ENCODE measurements at places on chromosomes 6 and 20.

- peak; percentile 8 for DNase-seq
These were observed 59.8 kb upstream of the HIVEP1 start for GRCh38 chr6:11952316-11952715.

DNA sequence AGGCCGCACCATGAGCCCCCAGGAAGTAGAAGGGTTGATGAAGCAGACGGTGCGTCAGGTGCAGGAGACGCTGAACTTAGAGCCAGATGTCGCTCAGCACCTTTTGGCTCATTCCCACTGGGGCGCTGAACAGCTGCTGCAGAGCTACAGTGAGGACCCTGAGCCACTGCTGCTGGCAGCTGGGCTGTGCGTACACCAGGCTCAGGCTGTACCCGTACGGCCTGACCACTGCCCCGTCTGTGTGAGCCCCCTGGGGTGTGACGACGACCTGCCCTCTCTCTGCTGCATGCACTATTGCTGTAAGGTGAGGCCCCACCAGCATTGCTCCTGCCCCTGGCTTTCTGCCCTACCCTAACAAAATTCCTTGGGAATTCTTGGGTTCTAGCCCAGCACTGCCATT lies 13.1 kb downstream of the DNPH1 start:
- no peak for DNase-seq

- DNase-seq = peak; percentile 33
These were observed 147.0 kb downstream of the SOX4 start for GRCh38 chr6:21740376-21741124.

DNA sequence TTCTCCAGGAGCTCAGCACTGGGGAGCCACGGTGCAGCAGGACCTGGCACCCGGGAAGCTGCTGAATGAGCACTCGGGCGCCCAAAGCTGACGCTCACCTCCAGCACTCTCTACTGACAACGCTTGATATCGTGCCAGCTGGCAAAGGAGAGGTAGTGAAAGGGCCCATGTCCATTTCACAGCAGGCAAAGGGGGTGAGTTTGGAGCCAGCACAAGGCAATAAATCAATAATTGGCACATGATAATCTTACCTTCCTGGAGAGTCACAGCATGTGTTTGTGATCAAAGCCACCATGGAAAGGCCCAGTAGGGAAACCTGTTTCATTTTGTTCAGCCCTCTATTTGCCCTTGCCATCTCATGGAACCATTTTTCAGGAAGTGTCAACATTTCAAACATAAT lies 23.3 kb upstream of the SMIM26 start:
- DNase-seq = no peak

DNA sequence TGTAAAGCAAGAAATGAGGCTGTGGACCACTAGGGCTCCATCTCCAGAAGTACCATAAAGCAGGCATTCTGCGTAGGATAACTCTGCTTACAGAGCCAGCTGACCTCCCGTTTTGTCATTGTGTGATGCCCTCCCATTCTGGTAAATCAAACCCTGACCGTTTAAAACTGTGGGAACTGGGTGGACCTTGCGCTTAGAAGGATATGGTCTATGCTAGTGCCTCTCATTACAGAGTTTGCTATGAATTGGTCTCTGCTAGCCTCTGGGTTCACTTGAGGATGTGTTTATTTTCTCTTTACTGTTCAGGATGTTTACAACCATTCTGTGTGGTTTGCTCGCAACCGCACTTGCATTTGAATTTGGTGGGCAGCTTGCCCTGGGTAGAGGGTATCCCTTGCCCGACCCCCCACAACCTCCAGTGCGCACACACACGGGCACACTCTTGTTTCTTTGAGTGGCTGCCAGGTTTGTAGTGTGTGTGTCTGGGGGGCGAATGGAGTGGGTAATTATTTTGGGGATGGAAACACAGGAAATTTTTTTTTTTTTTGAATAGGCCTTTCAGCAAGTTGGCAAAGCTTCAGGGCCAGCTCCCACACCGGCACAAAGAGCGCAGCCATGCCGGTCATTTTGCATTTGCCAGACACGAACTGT lies 198.3 kb downstream of the JARID2 start:
- DNase-seq = no peak

DNA sequence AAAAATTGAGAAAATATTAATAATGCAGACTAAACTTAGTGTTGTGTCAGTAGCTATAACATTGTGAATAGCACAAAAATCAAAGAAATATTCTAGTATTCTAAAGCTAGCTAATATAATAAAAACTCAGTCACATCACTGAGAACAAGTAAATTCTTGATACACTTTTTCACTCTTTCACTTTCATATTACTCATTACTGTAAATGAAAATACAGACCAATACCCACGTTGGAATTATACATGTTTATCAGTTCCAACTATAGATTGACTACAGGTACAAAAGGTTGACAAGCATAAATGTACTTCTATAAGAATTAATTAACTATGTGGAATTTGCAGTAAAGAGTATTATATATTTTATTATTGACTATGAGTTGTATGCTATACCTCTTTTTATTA lies 1043.4 kb upstream of the FLRT3 start:
- DNase-seq = no peak

- no peak for DNase-seq
These were observed 130.0 kb downstream of the SCP2D1 start for GRCh38 chr20:18943542-18943941.

GRCh38 chr6:33827546-33828451 lies 24.0 kb upstream of the MLN start:
- DNase-seq = peak; percentile 44

DNA sequence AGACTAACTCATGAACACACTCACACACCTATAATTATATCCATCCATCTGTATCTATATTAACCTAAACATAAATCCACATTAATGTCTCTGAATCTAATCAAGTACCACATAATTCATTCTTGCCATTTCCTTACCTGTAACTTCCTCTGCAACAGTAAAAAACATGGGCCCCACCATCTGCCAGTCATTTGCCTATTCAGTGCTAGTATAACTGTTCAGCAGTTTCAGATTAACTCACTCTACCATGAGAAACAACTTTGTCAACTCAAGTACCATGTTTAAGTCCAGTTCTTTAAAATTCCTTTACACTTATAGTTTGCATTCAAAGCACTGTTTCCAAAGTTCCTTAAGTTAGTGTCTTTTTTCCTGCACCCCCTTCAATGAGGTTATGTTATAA lies 68.8 kb downstream of the LAMP5 start:
- DNase-seq = no peak

DNA sequence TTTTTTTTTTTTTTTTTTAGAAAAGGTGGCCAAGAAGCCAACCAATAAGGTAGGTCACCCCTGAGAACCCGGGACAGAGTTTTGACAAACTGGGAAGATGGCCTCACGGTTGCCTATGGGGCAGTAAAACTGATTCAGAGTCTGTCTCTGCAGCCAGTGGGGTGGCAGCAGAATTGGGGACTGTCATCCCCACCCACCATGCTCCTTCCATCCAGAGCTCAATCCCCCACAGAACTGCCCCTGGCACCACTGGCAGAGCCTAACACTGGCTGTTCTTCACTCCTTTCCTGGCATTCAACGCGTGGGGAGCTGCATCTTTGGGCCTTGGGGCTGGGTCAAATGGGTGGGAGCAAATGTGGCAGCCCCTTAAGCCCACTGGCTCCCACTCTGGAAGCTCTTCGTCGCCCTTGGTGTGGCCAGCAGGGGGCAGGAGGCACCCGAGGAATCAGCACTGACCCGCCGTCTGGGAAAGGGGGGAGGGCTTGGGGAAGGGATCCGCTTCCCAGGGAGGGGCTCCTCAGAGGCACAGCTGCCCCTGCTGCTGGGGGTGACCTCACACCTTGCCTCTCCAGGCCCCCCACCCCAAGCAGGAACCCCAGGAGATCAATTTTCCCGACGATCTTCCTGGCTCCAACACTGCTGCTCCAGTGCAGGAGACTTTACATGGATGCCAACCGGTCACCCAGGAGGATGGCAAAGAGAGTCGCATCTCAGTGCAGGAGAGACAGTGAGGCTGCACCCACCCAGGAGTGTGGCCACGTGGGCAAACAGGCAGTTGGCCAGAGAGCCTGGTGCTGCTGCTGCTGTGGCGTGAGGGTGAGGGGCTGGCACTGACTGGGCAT lies 10.4 kb downstream of the CD40 start:
- DNase-seq = no peak

GRCh38 chr6:131135244-131136020 lies at the start of gene AKAP7:
Gene AKAP7 (plus strand): TSS chr6:131135467. CDS start chr6:131135764, 297 bp downstream.
- DNase-seq = peak; percentile 74

DNA sequence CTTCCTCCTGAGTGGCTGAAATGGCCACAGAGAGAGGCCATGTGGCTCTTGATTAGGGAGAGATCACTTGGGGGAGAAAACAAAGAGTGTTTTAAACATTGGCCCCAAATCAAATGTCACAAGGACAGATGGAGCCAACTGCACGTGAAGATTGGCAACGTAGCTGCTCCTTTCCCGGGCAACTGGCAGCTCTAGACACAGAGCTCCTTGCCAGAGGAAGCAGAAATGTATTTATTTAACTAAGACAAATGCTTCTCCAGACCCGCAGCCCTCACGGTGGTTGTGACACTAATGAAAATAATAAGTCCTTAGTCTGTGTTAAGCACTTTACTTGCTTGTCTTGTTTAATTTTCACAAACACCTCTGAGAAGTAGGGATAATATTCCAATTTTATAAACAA lies 49.6 kb upstream of the DSN1 start:
- DNase-seq = no peak

DNA sequence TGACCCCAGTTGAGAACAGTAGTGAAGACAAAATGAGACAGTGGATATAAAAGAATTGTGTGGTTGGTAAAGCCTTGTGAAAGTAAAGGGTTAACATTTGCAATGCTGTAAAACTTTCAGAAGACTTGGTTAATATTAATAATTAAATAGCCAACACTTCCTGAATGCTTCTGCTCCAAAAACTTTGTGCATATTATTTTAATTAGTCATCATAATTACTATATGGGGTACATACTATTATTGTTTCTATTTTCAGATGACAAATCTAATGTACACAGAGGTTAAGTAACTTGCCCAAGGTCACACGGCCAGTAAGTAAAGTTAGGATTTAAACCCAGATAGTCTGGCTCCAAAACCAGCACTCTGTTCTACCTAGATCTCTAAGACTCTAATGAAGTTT lies 291.3 kb downstream of the OGFRL1 start:
- DNase-seq = no peak

DNA sequence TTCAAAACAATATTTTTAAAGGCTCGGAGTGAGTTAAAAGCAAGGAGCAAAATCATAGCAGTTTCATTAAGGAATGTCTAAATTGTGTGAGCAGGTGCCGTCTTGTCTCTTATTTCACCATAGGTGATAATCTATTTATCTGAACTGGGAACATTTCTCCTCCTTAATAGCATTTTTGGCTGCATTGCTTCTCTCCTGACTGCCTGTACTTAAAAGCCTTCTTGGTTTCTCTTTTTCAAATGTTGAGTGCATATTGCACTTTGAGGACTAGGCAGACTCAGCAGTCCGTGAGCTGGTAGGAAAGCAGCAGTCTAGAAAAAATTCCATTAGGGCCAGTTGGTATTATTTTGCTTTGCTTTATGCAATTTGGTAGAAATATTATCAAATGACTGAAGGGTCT lies 645.9 kb downstream of the GRIK2 start:
- no peak for DNase-seq

DNA sequence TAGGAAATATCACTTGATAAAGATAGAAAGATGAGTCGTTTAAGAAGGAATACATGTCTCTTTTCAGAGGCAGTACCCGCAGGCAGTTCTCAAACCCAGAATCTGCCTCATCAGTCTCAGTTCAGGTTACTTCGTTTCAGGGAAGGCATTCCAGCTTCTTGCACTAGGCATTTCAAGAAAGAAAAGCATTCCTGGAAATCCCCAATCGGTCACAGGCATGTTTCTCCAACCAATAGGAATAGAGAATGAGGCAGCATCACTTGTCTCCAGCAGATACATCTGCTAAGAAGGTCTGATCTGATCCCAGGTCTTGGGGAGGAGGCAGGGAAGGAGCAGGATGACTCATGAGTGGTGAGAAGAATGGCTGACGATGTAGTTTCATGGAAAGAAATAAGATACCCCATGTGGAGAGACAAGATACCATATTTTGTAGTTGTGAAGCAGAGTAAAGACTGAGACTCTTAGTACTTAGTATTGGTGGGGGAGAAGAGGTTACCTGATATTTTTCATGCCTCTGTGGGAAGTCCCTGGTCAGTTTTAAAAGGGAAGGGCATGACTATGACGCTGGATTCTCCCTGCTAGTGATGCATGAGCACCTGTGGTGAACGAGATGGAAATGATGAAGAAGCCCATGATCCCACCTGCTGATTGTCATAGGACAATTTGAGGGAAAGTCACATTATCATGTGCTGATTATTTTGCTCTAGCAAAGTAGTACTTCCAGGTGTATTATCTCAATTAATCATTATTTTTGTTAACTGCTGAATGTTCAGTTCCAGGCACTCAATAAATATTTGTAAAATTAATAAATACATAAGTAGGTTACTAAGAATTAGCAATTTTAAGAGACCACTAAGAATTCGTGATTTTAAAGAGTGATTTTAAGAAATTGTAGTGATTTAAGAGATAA lies 20.3 kb upstream of the HLA-DRB1 start:
- DNase-seq = peak; percentile 84

DNA sequence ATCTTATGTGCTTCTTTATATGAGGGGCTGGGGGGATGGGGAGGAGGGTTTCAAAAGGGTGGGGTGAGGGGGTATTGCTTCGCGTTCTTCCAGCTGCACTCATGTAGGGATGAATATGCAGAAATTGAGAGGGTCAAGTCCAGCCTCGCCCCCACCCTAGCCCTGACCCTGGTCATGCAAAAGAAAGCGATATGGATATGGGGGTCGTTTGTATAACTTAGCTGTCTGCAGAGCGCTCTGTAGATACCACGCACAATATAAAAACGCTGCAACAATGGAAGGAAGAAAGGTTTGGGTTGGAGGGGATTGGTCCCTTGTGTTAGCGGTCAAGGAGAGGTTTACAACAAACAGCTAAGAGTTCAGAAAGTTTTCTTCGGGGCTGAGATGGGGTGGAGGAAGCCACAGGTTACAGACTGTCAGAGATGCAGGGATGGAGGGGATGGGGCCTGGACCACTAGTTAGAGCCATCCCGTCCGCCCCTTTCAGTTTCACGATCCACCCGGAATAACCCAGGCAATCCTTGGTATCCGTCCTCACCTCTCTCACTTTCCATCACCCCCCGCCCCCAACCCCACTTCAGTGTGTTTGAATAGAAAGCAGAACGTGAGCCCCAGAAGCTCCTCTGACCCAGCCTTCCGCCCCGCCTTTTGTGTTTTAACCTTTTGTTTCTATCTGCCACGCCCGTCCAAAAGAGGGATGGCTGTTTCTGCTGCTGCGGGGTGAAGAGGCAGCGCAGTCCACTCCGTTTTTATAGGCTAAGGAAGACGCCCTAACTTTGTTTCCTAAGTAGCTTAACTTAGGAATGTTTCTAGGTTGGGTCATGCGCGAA lies 73.5 kb downstream of the SOX4 start:
- DNase-seq = no peak

DNA sequence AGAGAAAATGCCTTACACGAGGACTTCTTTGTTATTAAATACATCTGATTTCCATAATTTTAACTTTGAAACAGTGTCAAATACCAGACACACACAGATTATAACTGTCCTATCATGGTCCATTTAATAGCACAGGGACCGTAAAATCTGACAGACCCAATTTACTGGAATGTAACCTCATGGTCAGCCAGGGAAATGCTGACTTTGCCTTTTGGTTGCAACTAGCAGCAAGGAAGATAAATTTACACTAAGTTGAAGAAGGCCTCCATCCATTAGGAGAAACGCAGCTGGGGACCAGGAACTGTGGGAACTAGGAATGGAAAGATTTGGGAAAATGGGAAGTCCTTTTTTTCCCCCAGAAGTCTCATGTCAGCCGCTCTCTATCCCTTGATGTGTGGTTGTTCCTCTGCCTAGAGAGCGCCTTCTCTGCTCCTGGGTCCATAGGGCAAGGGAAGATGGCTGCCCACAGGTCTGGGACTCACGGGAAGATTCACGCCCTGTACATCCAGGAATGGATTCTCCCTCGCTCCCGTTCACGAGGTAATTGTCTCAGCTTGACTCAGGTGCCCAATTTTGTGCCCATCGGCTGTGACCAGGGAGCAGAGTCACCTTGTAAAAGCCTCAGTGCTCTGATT lies 74.6 kb upstream of the L3MBTL3 start:
- no peak for DNase-seq

All from AG10803 (cell line).